Neural crest cell (in vitro differentiated cells): ENCODE measurements at places on chromosomes 4 and X. TPM values are rescaled to one million over a fixed set of nuclear protein-coding genes. Genes with fewer than 3 reads are reported as not detected.
A peak's percentile ranks its signal among the peaks of the same experiment; 100 is the strongest.

- H3K4me1 ChIP-seq: peaks cover 13% of the 10 kb centered on the region
- peaks cover 21% of the 10 kb centered on the region for H3K36me3 ChIP-seq
- no peaks in the 10 kb centered on the region for H3K27me3 ChIP-seq
- no peak overlapping the region for H3K27ac ChIP-seq
- DNase-seq: no peak
- H3K4me3 ChIP-seq: no peak overlapping the region
Observed at GRCh38 chrX:130028196-130028595, 45.8 kb downstream of the BCORL1 start.

DNA sequence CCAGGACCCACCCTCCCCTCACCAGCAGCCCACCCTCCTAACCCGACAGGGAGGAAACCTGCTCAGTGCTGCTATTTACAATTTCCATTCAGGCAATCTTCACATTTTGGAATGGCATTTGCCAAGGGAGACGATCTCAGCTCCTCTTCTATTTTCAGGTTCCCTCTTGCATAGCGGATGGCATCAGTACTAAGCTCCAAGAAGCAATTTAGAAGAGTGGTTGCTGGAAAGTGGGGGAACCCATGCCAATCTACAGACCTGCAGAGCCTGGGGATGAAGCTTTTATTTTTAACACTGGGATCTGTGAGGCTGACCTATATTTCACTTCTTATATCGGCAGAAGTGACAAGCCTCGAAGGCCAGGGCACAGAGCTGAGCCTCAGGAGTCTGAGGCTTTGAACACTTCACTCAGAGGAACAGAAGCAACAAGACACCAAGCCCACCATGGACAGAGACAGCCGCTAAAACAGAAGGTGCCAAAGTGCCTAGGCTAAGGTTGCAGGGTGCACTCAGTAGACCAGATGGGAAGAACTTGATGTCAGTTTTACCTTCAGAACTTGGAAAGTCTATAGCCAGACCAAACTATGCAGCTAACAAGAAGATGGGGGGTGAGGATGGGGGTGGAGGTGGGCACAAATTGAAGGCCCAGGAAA lies 44.0 kb downstream of the SCD5 start:
- H3K4me3 ChIP-seq: no peak overlapping the region
- no peaks in the 10 kb centered on the region for H3K36me3 ChIP-seq
- H3K4me1 ChIP-seq: peaks cover 42% of the 10 kb centered on the region
- DNase-seq: no peak

- H3K27me3 ChIP-seq: no peaks in the 10 kb centered on the region
- no peak for DNase-seq
- H3K4me1 ChIP-seq: no peaks in the 10 kb centered on the region
- no peak overlapping the region for H3K4me3 ChIP-seq
- H3K27ac ChIP-seq: no peak overlapping the region
Observed at GRCh38 chrX:11352296-11352741, 59.1 kb downstream of the AMELX start.

Gene PLAC1
- total RNA-seq: not detected in 2 replicates

DNA sequence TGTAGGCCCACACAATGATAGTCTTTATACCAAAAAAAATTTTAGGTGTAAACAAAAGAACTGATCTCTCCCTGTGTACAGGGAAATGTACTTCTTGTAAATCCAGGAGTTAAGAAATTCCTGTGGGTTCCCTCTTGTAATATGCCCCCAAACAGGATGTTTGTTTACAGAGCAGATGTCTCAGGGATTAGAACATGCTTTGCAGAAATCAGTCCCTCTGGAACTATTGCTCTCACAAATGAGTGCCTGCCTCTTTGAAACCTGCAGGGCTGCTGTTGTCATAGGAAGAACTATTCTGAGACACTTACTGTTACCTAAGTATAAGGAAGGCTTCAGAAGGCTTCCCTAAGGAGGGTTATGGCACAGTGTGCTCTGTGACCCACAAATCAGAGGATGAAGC lies 35.6 kb downstream of the PAK3 start:
- H3K36me3 ChIP-seq: no peaks in the 10 kb centered on the region
- H3K4me1 ChIP-seq: no peaks in the 10 kb centered on the region
- H3K27ac ChIP-seq: no peak overlapping the region

DNA sequence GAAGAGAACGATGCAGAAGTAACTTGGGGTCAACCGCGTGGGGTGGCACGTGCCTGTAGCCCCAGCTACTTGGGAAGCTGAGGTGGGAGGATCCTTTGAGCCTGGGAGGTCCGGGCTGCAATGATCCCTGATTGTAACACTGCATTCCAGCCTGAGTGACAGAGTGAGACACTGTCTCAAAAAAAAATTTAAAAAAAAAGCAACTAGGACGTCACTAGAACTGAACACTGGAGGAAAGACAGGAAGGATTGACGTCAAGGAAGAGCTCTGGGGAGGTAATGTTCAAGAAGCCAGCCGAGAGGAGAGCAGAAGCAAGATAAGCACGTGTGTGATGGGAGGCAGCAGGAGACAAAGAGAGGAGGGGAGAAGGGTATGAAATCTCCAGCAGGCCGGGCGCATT lies 28.7 kb downstream of the S100G start:
- no peaks in the 10 kb centered on the region for H3K27me3 ChIP-seq
- peaks cover 4% of the 10 kb centered on the region for H3K4me1 ChIP-seq
- no peak for DNase-seq
- peak overlapping the region; percentile 86 for H3K27ac ChIP-seq

Gene FAM47E
- total RNA-seq: 1.4 and 1.6 TPM in 2 replicates

- H3K4me1 ChIP-seq: no peaks in the 10 kb centered on the region
- no peaks in the 10 kb centered on the region for H3K27me3 ChIP-seq
- DNase-seq: no peak
- H3K36me3 ChIP-seq: peaks cover 8% of the 10 kb centered on the region
Observed at GRCh38 chr4:60737858-60738257, 462.3 kb upstream of the ADGRL3 start.

DNA sequence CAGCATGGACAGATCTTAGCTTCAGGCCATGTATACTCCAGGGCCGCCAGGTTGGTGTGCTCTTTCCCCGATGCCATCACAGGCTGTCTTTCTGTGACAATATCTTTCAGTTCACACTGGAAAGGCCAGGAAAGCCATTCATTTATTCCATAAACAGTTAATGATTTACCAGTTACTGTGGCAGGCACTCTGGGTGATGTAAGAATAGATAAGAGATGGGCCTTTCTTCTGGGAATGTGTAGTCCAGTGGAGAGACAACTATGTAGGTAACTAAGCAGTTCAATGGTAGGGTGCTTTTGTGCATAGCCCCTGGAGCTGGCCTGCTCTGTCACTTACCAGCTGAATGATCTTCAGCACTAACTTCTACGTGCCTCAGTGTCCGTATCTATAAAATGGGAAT lies 46.3 kb upstream of the LEF1 start:
- peaks cover 11% of the 10 kb centered on the region for H3K4me1 ChIP-seq
- no peak overlapping the region for H3K27ac ChIP-seq
- no peak for DNase-seq
- no peak overlapping the region for H3K4me3 ChIP-seq
- H3K36me3 ChIP-seq: no peaks in the 10 kb centered on the region
- H3K27me3 ChIP-seq: no peaks in the 10 kb centered on the region

DNA sequence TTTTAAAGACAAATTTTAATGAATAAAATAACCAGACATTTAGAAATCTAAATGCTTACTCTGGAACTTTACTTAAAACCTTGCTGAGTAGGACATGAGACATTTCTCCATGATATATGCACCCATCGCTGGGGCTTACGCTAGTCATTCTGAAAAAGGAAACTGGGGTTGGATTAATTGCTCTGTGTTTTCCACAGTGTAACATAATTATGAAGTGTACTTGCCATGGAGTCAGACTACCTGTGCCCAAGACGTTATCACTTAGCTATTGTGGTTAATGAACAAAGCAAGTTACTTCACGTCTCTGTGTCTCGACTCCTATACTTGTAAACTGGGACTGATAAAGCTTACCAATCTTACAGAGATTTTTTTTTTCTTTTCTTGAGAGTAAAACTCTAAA lies 47.8 kb downstream of the SHISA3 start:
- peaks cover 10% of the 10 kb centered on the region for H3K36me3 ChIP-seq
- H3K27me3 ChIP-seq: no peaks in the 10 kb centered on the region
- no peak overlapping the region for H3K27ac ChIP-seq
- peaks cover 4% of the 10 kb centered on the region for H3K4me1 ChIP-seq
- H3K4me3 ChIP-seq: no peak overlapping the region

Gene ARHGAP10
- total RNA-seq: 4.0 and 4.2 TPM in 2 replicates

- H3K4me3 ChIP-seq: no peak overlapping the region
- H3K27me3 ChIP-seq: peaks cover 10% of the 10 kb centered on the region
- H3K36me3 ChIP-seq: no peaks in the 10 kb centered on the region
- no peaks in the 10 kb centered on the region for H3K4me1 ChIP-seq
- no peak overlapping the region for H3K27ac ChIP-seq
Observed at GRCh38 chr4:2048831-2049230, 10.3 kb upstream of the NAT8L start.

- peak within 1 kb of the TSS; percentile 89 for H3K4me3 ChIP-seq
- H3K27me3 ChIP-seq: no peaks in the 10 kb centered on the region
- peak within 1 kb of the TSS; percentile 91 for H3K27ac ChIP-seq
- peaks cover 12% of the 10 kb centered on the region for H3K4me1 ChIP-seq
- DNase-seq: peak; percentile 72
- H3K36me3 ChIP-seq: peaks cover 2% of the 10 kb centered on the region
Observed at GRCh38 chrX:141176586-141177451, at the start of gene LDOC1. Gene LDOC1 (minus strand): TSS chrX:141177129. CDS start chrX:141177021, 108 bp downstream.

GRCh38 chr4:82579932-82580331 lies 18.1 kb upstream of the TMEM150C start:
- H3K27me3 ChIP-seq: no peaks in the 10 kb centered on the region
- H3K27ac ChIP-seq: no peak overlapping the region
- DNase-seq: no peak
- H3K4me3 ChIP-seq: no peak overlapping the region
- H3K4me1 ChIP-seq: peaks cover 7% of the 10 kb centered on the region
- no peaks in the 10 kb centered on the region for H3K36me3 ChIP-seq

Gene HS3ST1
- 0.09 and 0.37 TPM in 2 replicates for total RNA-seq

Gene SPANXN2
- not detected in 2 replicates for total RNA-seq

- peak overlapping the region; percentile 6 for H3K4me3 ChIP-seq
- H3K27ac ChIP-seq: no peak overlapping the region
- H3K36me3 ChIP-seq: no peaks in the 10 kb centered on the region
- DNase-seq: no peak
- H3K27me3 ChIP-seq: peaks cover 45% of the 10 kb centered on the region
Observed at GRCh38 chr4:113981591-113981990, 2.1 kb upstream of the ARSJ start.

GRCh38 chr4:178599521-178599920 lies 1157.3 kb upstream of the AGA start:
- H3K4me1 ChIP-seq: peaks cover 5% of the 10 kb centered on the region
- H3K27ac ChIP-seq: no peak overlapping the region
- no peak for DNase-seq
- no peaks in the 10 kb centered on the region for H3K36me3 ChIP-seq

DNA sequence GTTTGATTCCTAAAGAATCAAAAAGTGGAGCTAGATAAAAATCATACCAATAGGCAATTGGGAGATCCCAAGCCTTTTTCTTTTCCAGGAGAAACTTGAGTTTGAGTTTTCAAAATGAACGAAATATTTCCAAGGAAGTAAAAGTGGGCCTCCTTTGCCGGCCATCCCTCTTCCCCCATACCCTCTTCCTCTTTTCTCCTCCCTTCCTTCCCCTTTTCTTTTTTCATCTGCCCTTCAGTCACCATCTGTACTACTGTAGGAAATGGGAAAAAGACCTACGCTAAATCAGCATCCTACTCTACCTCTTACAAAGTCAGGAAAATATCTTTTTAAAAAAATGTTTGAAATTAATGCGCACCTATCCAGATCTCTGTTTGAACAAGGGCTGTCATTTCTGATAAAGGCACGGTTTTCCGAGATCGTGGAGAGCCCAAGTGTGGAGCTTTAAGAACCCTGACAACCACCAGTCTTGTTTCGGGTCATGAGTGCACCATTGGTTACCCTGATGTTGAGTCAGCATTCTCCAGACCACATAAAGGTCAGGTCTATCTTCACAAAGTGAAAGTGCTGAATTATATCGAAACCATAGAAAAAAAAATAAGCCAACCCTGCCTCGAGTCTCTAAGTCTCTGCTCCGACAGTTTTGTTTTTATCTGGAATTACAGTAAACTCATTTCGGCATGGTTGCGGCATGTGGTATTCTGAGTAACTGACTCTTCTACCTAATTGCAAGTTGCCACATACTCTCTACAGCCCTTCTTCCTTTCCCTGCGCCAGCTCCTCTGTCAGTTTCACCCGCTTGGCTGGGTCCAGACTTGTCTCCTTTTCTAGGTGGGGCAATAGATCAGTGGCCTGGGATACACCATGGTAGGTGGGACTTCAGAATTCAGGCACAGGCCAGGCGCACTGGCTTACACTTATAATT lies 140.2 kb upstream of the KLF3 start:
- H3K36me3 ChIP-seq: peaks cover 3% of the 10 kb centered on the region
- no peak for DNase-seq
- no peak overlapping the region for H3K27ac ChIP-seq
- no peaks in the 10 kb centered on the region for H3K27me3 ChIP-seq
- no peak overlapping the region for H3K4me3 ChIP-seq
